ENCODE measurements at places on chromosomes 3 and 15.

GRCh38 chr3:181689546-181689945 lies 22.2 kb upstream of the SOX2 start:
- no peak for DNase-seq

DNA sequence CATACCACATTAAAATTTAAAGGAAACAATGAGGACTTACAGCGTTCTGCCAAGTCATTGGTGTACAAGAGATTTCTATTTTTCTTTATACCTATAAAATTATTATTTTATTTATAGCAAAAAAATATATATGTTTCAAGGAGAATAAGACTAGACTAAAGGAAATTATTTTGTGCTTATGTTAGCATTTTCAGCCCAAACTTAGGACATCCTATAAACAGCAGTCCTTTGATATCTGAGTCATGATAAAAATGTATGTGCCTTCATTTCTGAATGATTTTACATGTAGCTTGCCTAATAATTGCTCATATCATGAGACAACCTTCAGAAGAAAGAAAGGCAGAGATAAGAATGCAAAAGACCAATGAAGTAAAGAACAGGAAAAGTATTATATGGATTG lies 16.7 kb upstream of the CPA3 start:
- DNase-seq, result no peak

GRCh38 chr3:8223766-8224165 lies 277.9 kb upstream of the LMCD1 start:
- no peak for DNase-seq

DNA sequence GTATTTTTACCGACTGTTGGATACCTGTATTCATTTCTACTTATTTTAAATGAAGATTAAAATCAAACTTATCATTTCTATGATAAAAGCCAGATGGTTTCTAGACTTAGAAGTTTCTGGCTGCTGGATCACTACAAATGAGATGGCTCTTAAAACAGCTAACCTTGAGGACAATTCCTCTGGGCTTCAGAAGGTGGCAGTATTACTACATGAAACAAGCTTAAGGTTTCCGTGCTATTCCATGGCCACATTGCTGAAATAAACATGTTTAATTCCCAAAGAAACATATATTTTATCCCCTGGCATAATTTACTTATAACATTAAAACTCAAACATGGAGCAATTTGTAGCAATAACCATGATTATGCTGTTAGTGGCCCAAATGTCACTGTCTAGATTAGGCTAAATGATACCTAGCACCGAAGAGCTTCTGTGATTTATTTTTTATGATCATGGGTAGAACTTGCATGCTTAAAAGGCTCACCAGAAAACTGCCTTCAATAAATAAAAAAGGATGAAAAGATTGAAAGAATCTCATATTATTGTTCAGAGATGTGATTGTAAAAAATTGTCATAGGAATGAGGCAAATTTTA lies 204.0 kb upstream of the NANOGP8 start:
- no peak for DNase-seq
